ENCODE measurements at places on chromosomes 16 and 17.

GRCh38 chr16:82280867-82281266 lies 110.8 kb upstream of the MPHOSPH6 start:
- no peak for DNase-seq

GRCh38 chr16:77059446-77059845 lies 131.5 kb upstream of the MON1B start:
- no peak for DNase-seq

DNA sequence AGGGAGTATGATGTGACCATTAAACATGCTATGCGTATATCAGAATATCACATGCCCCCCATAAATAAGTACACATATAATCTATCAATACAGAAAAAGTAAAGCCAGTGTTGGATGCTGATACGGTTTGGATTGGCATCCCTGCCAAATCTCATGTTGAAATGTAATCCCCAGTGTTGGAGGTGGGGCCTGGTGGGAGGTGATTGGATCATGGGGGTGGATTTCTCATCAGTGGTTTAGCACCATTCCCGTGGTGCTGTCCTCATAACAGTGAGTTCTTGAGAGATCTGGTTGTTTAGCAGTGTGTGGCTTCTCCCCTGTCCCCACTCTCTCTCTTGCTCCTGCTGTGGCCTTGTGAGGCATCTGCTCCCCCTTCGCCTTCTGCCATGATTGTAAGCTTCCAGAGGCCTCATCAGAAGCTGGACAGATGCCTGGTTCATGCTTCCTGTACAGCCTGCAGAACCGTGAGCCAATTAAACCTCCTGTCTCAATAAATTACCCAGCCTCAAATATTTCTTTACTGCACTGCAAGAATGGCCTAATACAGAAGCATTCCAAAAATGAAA lies 88.9 kb downstream of the AATF start:
- DNase-seq = no peak

- DNase-seq = peak; percentile 4
These were observed 409.8 kb downstream of the CDH11 start for GRCh38 chr16:64712026-64712425.

DNA sequence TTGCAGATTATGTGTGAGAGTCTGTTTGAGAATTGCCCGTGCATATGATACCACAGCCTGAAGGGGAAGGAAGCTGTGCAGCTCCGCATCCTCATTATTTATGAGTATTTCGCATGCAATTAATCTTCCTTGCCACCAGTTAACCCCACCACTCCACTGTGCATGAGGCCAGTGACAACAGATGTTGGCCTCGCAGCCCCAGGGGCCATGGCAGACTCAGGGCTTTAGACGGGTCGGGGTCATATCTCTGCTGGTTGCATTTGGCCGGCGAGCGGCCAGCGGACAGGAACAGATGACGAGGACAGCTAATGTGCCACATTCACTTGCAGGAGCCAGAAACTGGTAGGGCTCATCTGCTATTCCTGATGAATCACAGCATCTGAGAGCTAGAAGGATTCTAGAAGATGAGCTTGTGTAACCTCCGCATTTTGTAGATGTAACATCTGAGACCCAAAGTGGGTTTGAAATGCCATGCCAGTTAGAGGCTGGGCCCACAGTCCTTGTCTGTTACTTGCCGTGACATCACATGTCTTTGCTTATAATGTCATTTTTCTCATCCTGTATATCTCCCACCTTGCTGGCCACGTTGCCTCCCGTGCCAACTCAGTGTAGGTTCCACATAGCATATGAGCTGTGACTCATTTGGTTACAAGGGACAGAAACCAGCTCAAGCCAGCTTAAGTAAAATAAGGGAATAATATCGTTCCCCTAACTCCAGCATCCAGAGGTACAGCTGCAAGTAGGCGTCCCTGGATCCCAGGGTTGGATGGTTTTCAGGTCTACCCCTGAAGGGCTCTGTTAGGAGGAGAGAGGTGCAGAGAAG lies 137.2 kb downstream of the SNX29 start:
- peak; percentile 46 for DNase-seq

GRCh38 chr16:81545470-81546250 lies 101.1 kb downstream of the CMIP start:
- DNase-seq = no peak

- DNase-seq = no peak
These were observed 19.4 kb downstream of the TMEM94 start for GRCh38 chr17:75475851-75476250.

GRCh38 chr17:60534010-60534555 lies 8.0 kb upstream of the APPBP2 start:
- no peak for DNase-seq

Measured in Ammon's horn (tissue), 1 donor.